ENCODE measurements at places on chromosomes 5 and 9.

DNA sequence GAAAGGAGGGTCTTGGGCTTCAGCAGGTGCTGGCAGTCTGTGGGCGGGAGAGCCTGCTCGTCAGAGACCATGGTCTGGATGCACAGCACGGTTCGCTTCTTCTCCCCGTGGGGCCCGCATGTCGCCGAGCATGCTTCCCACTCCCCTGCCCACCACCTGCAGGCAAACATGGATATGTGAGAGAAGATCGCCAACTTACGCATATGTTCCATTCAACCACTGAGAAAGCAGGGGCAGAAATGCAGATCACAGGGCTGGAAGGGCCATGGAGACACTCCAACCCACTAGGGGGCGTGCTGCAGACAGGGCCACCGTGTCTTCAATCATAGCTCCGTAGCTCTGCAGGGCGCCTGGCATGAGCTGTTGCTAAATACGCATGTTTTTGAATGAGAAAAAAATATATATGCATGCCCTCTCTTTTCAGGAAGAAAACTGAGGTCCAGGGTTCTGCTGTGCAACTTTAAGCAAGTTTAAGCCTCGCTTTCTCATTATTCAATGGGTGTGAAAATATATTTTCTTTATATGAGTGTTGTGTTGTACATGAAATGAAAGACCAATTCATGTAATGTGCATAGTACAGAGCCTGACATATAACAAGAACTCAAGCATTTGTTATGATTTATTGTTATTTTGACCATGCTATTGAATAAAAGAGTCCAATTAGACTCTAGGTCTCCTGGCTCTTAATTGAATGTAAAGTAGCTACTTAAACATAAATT is 148.0 kb downstream of the TARS1 start:
- DNase-seq, result peak; percentile 32

GRCh38 chr5:132425009-132425937 is 55.8 kb downstream of the SLC22A5 start:
- peak; percentile 46 for DNase-seq

- no peak for DNase-seq
These were observed 391.1 kb upstream of the GRAMD2B start for GRCh38 chr5:126031989-126032716.

DNA sequence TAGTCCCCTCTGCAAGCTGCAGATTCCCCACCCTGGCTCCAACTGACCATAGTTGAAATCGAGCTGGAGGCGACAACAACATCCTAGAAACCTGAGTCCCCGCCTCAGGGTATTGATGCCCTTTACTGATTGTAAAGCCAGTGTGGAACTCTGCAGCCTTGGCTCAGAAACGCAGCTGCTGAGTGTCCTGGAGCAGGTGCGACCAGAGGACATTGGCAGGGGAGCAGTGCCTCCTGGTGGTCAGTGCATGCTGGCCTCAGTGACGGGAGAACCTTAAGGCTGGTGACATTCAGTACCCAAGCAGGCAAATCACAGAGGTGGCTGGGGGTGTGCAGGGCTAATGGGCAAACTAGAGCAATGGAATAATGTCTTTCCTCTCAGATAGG is 20.4 kb upstream of the ZNF354B start:
- peak; percentile 24 for DNase-seq

GRCh38 chr5:138336952-138337684 is 948 bp upstream of the FAM53C start:
- DNase-seq, result no peak

DNA sequence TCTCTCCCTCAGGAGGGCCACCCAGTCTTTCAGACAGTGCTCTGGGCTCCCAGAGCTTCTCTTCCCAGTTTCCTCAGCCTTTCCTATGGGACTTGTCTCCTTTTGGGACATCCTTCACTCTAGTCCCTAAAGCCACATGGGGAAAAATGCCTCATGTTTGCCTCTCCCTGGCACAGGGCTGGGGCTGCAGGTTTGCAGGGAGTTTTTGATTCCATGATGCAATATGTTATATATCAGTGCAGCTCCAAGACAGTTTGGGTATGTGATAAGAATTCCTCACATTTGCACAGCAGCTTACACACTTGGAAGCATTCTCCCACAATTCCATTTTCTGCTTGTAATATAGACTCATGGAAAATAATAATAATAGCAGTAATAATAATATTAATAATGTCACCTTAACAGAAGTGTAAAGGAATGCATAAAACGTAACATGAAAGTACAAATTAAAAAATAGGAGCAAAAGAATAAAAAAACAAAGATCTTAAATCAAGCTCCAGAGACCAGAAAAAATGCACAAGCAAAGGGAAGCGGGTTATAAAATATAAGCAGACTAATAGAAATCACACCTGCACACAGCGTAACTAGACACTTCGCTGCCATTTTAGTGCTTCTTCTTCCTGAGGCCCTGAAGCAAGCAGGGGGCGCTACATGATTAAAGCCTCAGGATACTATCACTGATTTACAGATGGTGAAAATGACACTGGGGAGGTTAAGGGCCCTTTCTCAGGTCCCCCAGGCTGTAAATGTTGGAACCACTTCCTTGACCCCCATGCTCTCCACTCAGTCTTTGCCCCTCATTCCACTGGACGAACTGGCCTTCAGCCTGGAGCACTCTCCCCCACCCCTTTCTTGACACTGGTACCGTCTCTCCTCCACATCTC is 70.0 kb upstream of the IL17B start:
- no peak for DNase-seq

- no peak for DNase-seq
These were observed 616 bp upstream of the QRFP start for GRCh38 chr9:130897105-130897751.

DNA sequence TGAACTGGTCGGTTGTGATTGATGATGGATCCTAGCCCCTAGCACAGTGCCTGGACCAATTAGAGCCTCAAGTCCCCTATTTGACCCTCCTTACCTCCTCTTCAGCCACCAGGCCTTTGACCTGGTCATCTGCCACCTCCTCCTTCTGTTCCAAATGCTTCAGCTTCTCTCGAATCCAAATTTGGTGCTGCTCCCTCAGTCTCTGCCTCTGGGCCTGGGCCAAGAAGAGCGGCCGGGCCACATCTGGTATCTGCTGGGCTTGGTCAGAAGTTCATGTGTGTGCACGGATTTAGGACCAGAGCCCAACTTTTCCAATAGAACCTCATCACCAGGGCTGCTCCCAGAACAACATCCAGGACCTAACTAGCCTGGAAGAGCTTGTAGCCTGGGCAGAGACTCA is 6.5 kb downstream of the SLC35A4 start:
- no peak for DNase-seq

DNA sequence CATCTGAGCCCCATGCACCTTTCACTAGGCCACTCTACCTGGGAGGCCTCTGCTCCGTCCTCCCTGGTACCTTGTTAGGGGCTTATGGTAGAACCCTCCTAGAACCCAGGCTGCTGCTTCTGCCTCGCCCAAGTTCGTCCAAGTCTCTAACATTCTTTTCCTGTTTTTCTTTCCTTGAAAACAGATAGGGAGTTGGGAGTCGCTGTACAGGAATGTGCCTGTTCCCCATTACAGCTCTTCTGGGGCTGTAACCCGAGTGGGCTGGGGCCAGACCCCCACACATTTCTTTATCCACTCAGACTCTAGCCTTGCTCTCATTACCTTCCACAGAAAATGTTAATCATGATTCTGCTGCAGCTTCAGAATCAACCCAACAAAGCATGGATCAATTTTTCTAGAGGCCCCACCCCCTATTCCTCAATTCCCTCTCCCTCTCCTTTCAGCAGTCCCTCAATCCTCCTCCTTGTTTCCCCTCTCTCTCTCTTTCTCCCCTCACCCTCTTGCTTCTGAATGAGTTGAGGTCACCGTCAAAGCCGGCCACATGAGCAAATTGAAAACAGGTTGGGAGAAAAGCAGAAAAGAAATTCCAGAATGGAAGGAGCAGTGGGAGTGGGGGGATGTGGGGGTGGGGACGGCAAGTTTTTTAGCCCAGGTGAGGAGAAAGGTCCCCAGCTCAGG is 193.8 kb upstream of the TRIM32 start:
- no peak for DNase-seq

DNA sequence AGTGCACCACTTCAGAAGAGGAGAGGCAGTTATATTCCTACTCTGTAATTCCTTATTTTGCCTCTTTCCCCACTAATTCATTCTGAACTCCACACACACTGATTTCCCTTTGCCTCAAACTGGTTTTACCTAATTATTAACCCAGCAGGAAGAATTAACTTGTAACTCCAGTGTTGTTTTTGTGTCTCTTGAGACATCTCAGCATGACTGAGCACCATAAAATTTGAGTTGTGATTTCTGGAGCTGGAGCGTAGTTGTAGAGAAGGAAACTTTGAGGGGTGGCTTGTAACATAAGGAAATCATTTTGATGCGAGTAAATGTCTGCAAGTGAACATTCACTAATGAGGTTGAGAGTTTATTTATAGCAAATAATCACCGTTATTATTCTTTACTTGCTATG is 265.2 kb downstream of the TMEM38B start:
- no peak for DNase-seq

GRCh38 chr5:68484307-68485068 is 268.9 kb downstream of the PIK3R1 start:
- DNase-seq, result no peak

DNA sequence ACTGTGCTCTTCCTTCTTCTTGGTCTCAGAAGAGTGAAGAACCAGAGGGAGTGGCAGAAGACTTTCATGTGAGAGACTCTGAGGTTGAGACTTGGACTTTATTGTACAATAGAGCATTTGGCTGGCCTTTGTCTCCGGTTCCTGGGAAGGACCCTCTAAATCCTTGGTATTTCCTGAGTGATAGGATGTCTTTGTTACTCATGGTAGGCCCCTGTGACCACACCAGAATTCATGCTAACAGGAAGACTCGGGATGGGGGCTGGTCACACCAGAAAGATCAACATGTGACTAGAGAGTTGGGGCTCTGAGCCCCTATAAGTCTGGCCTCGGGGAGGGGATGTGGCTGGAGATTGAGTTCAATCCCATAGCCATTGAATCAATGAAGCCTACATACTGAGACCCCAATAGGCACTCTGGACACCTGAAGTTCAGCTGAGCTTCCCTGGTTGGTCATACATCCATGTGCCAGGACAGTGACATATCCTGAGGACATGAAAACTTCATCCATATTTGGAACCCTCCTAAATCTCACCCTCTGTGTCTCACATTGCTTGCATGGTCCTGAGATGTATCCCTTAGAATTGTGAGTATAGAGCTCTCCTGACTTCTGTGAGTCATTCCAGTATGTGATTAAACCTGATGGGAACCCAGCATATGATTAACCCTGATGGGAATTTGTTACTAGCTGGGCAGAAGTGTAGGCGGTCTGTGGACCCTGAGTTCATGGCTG is 201.7 kb downstream of the GADD45G start:
- DNase-seq, result no peak

GRCh38 chr9:126144603-126145456 is 181.8 kb upstream of the MVB12B start:
- no peak for DNase-seq

DNA sequence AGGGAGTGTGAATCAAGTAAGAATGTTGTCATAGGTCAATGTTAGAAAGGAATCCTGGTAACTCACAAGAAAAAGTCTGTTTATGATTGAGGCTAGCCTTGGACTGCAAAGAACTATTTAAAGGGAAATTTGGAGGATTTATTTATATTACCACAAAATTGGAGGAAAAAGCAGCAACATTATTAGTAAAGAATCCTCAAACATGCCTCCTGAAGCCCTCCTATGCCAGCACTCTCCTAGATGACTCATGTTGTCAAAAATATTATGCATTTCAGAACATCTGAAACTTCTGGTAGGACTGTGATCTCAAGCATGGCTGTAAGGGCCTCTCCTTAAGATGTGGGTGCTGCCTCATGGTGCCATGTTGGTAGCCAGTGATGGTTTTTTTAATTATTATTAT is 628.5 kb downstream of the CHSY3 start:
- no peak for DNase-seq

- no peak for DNase-seq
These were observed 99.2 kb upstream of the SLC30A5 start for GRCh38 chr5:68994645-68995044.

DNA sequence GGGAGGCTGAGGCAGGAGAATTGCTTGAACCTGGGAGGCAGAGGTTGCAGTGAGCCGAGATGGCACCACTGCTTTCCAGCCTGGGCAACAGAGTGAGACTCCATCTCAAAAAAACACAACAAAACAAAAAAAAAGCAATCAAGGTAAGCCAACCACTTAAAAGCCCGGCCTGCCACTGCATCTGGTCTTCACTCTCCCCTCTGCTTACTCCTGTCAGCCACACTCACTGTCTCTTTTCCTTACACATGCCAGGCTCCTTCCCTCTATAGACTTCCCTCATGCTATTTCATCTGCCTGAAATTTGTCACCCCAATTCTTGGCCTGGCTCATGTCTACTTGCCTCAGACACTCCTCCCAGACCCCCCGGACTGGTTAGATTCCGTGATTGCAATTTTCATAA is 17.6 kb upstream of the LIFR start:
- no peak for DNase-seq

DNA sequence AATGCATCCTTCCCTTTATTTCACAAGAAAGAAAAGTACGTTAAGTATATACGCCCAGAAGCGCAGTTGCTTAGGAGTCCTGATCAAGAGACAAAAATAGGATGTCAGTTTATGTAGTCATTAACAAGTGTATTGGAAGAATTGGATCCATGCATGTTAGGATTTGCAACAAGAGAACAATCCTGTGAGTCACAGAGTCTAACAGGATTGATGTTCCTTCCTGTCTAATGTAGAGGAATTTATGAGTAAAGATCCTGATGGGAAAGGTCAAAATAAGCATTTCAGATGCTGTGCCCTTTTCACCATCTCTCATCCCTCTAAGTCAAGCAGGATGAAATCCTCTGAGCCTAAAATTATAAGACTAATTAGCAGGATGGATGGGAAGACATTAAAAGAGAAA is 406.0 kb upstream of the GRIA1 start:
- DNase-seq, result no peak

- no peak for DNase-seq
These were observed 117.0 kb downstream of the CARTPT start for GRCh38 chr5:71836084-71836483.

GRCh38 chr5:67515020-67515689 is 318.6 kb upstream of the CD180 start:
- DNase-seq, result no peak

- no peak for DNase-seq
These were observed 24.1 kb downstream of the SAR1B start for GRCh38 chr5:134608555-134608954.

DNA sequence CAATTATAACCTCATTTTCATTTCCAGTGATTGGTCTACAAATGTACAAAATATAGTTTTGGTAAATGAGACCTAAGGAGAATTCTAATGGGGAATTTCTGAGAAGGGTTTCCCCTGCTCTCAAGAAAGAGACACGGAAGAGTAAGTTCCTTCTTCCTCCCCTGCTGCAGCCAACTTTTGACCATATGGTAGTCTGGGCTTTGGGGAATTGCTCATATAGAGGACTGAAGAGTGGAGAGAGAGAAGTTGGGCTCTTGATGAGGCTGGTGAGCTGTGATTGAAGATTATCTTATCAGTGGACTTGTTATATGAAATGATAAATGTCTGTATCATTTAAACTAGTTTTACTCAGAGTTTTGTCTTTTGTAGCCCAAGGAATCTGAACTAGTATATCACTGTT is 4.3 kb upstream of the LNPEP start:
- no peak for DNase-seq

DNA sequence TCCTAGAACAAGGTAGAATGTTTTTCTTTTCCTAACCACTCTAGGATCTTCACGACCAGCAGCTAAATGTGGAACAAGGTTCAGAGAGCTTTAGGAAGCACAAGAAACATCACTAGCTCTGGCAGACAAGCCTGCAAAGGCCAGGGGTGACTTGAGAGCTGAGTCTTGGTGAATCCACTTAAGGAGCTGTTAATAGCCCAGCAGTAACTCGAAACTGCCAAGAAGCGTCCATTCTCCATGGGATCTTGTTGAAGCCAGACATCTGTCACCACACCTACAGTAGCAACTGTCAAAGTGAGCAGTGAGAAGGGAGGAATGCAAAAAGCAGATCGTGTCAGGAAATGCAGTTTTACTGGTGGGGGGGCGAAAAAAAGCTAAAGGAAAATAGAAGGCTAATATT is 87.2 kb downstream of the ATPSCKMT start:
- no peak for DNase-seq
